Motor neuron (in vitro differentiated cells): ENCODE measurements at places on chromosomes 6 and 20. TPM values are rescaled to one million over a fixed set of nuclear protein-coding genes. Genes with fewer than 3 reads are reported as not detected.

Gene C2
- total RNA-seq = 2.9 and 3.0 TPM in 2 replicates

Gene HDAC2
- 256 and 264 TPM in 2 replicates for total RNA-seq

Gene FAM217B
- 8.1 and 10.3 TPM in 2 replicates for total RNA-seq

Gene OPRM1
- 2.3 and 2.6 TPM in 2 replicates for total RNA-seq

Gene LST1
- total RNA-seq = 0.44 and 0.49 TPM in 2 replicates

Gene SLC22A2
- total RNA-seq = 0.66 and 1.1 TPM in 2 replicates

Gene ZSCAN23
- total RNA-seq = 4.9 and 10.1 TPM in 2 replicates

Gene TCF15
- not detected in 2 replicates for total RNA-seq

Gene MOXD1
- total RNA-seq = 31.6 and 32.9 TPM in 2 replicates

Gene RGS19
- 1.5 and 2.5 TPM in 2 replicates for total RNA-seq
